CD4-positive, alpha-beta T cell treated with Interleukin-1 beta for 1 hour (primary cell): ENCODE measurements at places on chromosomes 13 and 19.

- DNase-seq: no peak
These were observed 3.5 kb upstream of the DOCK6 start for GRCh38 chr19:11265785-11266236.

DNA sequence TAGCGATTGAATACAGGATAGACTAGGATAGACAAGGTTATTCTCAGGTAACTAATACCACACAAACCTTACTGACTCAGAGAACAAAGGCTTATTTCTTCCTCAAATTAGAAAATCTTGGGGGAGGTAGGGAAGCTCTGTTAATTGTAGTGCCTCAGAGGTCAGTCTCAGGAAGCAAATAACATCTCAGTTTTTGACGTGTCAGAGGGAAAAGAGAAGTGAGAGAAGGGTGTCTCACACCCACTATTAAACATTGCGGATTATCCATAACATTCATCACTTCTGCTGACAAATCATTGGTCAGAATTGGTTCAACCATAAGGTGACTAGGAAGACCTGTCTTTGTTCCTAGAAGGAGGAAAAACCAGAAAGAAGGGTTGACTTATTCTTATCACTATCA lies 579.4 kb upstream of the MIR17HG start:
- no peak for DNase-seq

- no peak for DNase-seq
These were observed 191.6 kb downstream of the EFNB2 start for GRCh38 chr13:106343836-106344235.

- no peak for DNase-seq
These were observed 36.7 kb downstream of the DOCK9 start for GRCh38 chr13:98941126-98941525.

DNA sequence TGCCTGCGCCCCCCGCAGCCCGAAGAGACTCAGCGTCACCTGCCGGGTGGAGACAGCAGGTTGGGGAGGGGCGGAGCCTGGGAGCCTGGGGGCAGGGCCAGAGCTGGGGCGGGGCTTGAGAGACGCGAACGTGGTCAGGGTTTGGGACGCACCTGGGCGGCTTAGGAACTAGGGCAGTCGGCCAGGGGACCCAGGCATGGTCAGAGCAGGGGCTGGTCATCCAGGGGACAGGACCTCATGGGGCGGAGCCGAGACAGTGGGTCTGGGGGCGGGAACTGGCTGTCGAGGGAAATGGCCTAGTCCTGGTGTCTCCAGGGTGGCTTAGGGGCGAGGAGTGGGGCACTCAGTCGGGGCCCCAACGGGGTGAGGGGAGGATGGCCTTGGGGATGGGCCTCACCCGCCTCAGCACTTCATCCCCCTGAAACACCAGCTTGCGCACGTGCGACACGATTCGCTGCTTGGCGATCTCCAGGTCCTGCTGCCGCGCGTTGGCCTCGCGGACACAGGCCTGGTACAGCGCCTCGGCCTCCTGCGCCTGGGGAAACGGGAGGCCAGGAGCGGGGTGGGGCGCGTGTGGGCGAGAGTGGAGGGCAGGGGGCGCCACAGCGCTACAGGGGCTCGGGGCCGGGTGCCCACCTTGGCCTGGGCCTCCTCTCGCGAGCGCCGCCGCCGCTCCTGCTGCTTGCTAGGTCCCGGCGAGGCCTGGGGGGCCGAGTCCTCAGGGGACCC lies 5.8 kb downstream of the GMIP start:
- no peak for DNase-seq

DNA sequence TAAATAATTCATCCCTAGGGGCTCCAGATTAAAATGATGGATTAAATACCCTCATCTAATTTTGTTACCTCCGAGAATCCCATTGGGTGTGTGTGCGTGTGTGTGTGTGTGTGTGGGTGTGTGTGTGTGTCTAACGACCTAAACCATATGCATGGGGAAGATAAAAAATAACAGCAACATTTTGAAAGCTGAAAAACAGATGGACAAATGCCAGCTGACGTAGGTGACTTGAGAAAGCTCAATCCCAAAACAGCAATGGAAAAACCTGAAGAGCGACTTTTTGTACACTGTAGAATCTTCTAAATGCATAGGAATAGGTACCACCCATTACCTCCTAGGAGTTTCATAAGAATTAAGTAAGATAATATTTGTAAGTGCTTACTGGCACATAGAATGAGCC lies 8.7 kb upstream of the RPL21 start:
- DNase-seq: no peak

- no peak for DNase-seq
These were observed 73.6 kb downstream of the COL4A1 start for GRCh38 chr13:110233181-110233950.

- DNase-seq: peak; percentile 42
These were observed 4.3 kb downstream of the HPN start for GRCh38 chr19:35045667-35046300.

DNA sequence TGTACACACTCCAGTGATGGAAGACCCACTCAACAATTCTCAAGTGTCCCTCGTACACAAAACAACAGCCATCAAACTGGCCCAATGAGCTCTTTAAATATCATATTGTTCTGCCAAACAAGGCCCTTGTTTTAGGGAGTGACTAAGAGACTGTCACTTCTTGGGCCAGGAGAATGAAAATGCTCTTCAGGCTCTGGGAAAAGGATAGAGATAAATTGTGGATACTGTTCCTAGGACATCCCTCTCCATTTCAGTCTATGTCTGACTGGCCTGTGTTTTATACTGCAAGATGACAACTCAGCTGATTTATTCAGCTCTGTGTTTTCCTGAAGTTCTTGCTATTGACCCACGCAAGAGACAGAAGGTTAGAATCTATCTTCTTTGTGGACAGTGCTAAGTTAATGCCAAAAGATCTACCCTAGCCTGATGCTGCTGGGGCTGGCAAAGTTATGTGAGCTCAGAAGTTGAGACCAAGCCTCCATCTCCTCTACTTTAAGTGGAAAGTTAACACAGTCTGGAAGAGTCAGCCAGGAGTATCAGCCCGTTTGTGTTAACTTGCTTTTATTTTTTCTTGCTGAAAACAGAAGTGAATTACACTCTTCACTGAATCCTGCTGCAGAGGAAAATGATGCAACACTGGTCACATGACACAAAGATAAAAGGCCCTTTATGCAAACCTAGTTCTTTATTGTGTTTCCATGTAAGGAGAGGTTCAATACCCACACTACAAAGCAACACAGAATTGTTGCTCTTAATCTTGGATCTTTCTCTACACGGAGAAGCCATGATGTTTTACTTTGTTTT lies 14.6 kb downstream of the FRY start:
- DNase-seq: peak; percentile 19

DNA sequence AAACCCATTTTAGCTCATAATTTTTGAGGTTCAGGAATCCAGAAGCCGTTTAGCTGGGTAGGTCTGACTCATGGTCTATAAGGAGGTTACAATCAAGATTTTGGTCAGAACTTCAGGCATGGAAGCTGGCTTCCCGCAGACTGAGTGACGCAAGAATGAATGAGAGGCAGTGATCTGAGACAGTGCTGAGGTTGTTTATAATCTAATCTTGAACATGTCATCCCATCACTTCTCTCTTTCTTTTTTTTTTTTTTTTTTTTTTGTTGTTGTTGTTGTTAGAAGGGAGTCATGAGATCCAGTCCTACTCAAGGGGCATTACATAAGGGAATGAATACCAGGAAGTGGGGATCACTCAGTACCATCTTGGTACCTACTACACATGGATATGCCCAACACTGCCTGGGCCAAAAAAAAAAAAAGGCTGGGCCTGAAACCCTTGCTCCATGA lies 217.4 kb downstream of the DLEU7 start:
- DNase-seq: peak; percentile 67

- no peak for DNase-seq
These were observed 780.4 kb upstream of the SLITRK6 start for GRCh38 chr13:86579662-86580061.

DNA sequence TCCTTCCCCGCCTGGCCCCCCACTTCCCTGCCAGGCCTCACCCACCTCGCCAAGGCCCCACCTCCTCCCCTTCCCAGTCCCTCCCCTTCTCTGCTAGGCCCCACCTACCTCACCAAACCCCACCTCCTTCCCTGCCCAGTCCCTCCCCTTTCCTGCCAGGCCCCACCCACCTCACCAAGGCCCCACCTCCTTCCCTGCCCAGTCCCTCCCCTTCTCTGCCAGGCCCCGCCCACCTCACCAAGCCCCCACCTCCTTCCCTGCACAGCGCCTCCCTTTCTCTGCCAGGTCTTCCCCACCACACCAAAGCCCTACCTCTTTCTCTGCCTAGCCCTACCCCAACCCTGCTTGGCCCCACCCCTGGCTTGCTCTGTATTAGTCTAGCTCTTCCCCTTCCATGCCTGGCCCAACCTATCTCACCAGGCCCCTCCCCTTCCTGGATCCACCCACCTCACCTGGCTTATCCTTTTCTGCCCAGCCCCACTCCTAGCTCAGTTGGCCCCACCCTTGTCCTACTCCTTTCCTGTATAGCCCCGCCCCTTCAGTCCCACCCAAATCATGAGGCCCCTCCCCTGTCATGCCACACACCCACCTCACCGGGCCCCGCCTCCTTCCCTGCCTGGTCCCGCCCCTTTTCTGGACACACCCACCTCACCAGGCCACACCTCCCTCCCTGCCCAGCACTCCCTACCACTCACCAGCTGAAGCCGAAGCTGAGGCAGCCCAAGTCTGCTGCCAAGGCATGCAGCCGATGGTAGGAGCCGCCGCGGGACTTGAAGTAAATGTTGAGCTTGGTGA lies 16.2 kb downstream of the CERS1 start:
- peak; percentile 21 for DNase-seq

- DNase-seq: no peak
These were observed 1.2 kb upstream of the TMC4 start for GRCh38 chr19:54173951-54174834.

DNA sequence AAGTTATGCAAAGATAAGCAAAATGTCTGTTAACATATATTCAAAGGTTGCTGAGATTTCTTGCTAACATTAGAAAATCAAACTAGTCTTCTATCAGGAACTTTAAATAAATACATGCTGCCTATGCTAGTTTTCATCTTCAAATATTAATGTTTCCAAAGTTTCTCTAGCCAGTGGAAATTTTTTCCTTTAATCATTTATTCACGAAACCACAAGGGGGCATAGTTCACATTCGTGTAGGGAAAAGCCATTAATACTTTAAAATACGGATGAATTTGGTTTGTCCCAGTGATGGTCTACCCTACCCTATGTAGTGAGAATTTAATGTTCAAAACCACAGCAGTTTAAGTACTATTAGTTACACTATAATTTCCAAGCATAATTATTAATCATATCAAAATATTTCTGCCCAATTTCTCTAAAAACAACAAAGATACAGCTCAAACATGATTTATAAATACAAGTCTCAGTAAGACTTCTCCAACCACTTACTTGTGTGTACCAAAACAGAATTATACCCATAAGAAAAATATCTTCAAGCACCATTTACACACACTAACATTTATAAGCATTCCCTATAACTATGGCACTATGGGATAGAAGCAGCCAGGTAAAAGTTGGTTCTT lies 16.2 kb downstream of the NUFIP1 start:
- peak; percentile 18 for DNase-seq

- DNase-seq: peak; percentile 92
These were observed at the start of gene ZNF784 for GRCh38 chr19:55624109-55625003. ZNF784 (minus strand) TSS chr19:55624566; CDS start chr19:55624561, 5 bp downstream.

DNA sequence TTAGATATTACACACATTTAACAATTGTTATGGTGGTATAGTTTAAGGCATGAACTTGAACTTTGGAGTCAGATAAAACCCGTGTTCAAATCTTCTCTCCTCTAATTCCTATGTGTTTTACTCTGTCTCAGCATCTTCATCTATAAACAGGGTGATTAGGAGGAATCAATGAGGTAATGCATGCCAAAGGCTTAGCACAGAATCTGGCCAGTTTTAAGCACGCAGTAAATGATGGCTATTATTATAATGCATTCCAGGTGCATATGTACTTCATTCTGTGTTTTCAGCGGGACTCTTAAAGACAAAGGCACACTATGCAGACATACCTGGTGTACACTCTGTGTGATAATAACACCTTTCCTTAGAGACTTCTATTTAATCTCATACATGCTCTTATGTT lies 88.0 kb upstream of the FRY start:
- no peak for DNase-seq

- peak; percentile 82 for DNase-seq
These were observed 7.8 kb downstream of the DOT1L start for GRCh38 chr19:2171349-2172145.

GRCh38 chr19:55027472-55028337 lies 10.4 kb downstream of the GP6 start:
- DNase-seq: no peak

GRCh38 chr13:68982961-68983619 lies 1124.5 kb upstream of the ATXN8OS start:
- DNase-seq: no peak

DNA sequence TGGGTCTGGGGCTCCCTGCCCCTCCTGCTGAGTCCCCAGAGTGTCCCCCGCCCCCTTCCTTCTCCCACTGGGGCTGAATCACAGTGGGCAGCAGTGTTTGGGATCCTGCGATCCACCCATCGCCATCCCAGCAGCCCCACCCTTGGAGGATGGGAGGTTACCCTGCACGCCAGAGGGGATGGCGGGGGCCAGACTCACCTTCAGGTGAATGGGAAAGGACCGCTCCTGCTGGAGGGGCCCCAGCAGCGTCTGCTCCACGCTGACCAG lies 569 bp downstream of the DLEU7 start:
- DNase-seq: no peak

GRCh38 chr19:53554804-53555203 lies 16.9 kb downstream of the ZNF331 start:
- no peak for DNase-seq

GRCh38 chr13:102694937-102695336 lies at the start of gene METTL21C:
METTL21C (minus strand) TSS chr13:102695044; CDS start chr13:102694498, 546 bp downstream.
- no peak for DNase-seq

GRCh38 chr19:57615346-57615745 lies 1.3 kb downstream of the ZNF134 start:
- no peak for DNase-seq

GRCh38 chr19:58585442-58586132 lies 12.5 kb upstream of the MZF1 start:
- no peak for DNase-seq

- DNase-seq: no peak
These were observed 32.3 kb upstream of the MYCBP2 start for GRCh38 chr13:77359171-77359570.

GRCh38 chr13:20684546-20684945 lies 19.0 kb upstream of the IL17D start:
- DNase-seq: no peak

GRCh38 chr19:29491995-29492577 lies 33.7 kb upstream of the VSTM2B start:
- DNase-seq: no peak

DNA sequence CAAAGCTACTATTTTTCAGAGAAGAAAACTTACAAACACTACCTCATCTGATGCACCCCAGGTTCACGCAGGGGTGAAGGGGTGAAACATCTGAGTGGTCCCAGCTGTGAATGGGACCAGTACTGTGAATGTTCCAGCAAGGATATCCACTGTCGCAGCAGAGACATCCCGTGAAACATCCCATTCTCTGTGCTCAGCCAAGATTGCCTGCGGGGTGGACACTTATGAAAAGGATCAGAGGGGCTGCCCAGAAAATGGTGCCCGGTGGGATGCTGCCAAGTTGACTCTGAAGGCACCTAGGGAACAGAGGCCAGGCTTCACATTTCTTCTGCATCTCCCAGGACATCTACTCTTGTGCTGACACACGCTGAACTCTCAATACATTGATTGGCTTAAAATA lies 15.9 kb downstream of the IRS2 start:
- no peak for DNase-seq
